ENCODE measurements at places on chromosomes 7 and 10.
A peak's percentile ranks its signal among the peaks of the same experiment; 100 is the strongest.

GRCh38 chr7:3538041-3538440 is 237.0 kb downstream of the SDK1 start:
- no peak for DNase-seq

DNA sequence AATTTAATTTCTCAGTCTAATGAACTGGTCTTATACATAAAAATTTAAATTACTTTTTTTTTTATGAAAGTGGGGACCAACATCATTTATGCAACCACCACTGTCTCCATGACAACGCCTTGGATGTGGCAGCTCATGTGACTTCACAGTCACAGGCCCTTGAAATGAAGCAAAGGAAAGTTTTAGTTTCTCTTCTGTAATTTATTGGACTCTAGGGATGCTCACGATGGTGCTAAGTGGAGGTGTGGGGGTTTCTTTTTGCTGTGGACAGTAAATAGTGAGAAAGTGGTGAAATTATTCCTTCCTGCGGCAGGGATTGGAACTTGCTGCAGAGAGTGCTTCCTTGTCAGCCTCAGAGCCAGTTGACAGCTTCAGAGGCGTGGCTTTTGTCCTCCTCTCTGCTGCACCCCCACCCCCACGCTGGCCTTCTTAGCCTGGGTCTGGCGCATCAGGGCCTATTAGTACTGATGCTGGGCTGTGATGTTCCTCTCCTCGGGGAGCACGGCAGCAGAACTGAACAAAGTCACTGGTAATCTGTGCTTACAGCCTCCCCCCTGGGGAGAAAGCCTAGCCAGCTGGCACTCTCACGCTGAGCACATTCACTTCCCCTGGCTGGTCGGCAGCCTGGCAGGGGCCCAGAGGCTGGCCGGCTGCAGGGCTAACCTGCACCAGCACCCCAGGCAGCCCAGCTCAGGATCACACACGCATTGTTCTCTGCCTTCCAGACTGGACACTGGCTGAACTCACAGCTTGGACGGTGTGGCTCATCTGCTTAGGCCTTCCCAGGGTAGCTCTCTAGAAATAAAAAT is 517.5 kb upstream of the GALNT17 start:
- peak; percentile 58 for DNase-seq

DNA sequence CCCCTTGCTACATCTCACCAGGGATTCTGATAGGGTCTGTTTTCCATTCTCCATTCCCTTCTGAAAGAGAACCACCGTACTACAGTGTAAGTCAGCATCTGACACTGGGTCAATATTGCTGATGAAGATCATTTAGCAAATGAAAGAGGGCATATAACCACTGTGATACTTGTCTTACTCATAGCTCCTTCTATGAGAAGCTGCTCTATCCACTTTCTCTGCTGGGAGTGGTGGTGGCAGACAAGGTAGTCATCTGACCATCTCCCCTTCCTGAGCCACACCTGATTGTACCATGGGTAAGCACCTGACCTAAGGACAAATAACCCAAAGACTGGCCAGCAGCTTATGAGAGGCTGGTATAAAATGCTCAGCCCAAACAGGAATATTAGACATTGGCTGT is 220.4 kb downstream of the DOCK4 start:
- no peak for DNase-seq

DNA sequence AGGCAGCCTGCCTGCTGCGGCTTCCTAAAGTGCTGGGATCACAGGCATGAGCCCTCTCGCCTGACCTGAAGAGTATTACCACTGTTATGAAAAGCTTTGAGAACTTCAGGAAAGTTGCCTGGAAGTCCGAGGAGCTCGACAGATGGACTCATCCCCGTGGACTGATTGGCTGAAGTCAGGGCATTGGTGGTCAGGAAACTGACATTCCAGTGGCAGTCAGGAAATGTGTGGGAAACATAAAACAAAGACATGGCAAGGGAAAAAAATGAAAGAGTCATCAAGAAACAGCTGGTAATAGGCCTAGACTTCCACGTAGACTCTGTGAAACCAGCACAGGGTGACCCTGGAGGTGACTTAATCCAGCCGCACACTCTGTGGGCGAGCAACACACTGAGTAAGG is 123.3 kb downstream of the CDH23 start:
- no peak for DNase-seq

- peak; percentile 90 for DNase-seq
Observed at GRCh38 chr7:140517546-140518369, 38.5 kb upstream of the MKRN1 start.

- DNase-seq = peak; percentile 40
Observed at GRCh38 chr7:74656441-74656836, 1.1 kb upstream of the GTF2I start.

DNA sequence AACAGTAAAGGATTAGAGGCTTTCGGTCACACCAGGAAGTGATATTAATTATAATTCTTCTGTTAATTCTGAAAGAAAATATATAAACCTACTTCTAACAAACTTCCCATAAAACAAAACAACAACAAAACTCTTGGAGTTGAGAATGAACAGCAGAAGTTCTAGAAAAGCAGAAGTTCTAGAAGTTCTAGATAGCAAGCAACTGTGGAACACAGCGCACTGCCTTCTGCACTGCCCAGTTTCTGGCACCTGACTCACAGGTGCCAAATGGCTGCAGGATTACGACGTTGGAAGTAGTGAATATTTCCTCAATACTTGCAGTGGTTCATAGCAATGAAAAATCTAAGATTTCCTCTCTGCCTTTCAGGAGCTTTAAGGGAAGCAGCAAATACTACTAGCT is 132.2 kb downstream of the OR13A1 start:
- no peak for DNase-seq

DNA sequence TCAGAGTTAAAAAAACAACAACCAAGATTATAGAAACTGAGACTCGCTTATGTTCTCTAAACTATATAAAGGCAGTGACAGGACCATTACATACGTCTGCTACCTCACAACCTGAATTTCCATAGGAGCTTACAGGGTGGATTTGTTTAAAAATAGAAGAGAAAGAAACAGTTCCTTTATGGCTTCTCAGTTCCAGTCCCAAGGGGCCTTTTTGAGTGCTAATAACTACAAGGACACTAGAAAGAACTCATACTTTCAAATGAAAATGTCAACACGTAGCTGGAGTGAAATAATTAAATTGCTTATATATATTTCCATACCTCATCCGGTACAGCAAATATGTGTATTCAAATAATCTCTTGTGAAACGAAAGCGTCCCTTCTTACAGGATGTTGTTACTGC is 19.7 kb downstream of the TSPAN12 start:
- DNase-seq = no peak

GRCh38 chr7:155084969-155085368 is 14.8 kb downstream of the HTR5A start:
- no peak for DNase-seq

DNA sequence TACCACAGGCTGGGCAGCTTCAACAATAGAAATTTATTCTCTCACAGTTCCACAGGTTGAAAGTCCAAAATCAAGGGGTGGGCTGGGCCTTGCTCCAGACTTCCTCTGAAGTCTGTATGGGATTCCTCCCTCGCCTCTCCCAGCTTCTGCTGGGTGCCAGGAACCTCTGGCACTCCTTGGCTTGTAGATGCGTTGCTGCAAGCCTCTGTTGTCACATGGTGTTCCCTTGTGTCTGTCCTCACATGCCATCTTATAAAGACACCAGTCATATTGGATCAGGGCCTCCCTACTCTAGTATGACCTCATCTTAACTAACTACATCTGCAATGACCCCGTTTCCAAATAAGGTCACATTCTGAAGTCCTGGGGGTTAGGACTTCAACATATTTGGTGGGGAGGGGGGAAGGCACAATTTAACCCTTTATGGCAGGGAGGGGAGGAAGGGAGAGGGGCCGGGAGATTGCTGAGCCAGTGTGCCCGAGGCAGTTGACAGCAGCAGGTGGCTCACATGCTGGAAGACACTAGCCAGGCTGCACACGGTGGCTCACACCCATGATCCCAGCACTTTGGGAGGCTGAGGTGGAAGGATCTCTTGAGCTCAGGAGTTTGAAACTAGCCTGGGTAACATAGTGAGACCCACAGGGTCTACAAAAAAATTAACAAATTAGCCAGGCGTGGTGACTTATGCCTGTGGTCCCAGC is 18.8 kb downstream of the ZNF282 start:
- DNase-seq = no peak

DNA sequence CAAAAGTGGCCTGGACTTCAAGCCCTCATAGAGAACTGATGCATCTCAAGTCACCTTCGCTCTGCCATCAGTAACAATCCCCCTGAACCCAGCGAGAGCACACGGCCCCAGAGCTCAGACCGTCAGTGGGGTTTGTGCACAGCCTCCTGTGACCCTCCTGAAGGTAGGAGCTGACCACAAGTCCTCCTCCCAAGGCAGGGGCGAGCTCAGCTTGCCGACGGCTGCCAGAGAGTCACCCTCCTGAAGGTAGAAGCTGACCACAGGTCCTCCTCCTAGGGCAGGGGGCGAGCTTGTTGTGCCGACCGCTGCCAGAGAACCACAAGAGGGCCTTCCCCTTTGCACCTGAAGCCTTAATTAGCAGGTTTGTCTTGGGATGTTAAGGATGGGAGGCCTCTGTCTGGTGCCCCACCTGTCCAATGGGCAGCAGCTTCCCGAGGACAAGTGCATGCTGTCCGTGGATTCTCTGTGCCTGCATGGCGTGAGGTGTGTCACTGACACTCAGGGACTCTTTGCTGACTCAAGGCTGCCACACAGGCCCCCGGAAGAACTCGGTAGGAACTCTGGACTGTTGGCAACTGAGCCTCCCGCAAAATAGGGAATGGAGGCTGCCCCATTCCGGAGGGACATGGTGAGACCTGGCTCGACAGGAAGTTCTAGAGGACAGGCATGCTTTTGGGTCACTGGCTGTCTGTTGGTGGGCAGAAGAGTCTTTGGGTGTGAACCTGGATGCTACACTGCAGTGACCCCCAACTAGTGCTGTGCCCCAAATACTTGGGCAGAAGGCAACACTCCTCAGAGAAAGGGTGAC is 487.4 kb downstream of the DNAJB6 start:
- DNase-seq = no peak

GRCh38 chr10:4354382-4354812 is 471.6 kb upstream of the AKR1E2 start:
- peak; percentile 44 for DNase-seq

DNA sequence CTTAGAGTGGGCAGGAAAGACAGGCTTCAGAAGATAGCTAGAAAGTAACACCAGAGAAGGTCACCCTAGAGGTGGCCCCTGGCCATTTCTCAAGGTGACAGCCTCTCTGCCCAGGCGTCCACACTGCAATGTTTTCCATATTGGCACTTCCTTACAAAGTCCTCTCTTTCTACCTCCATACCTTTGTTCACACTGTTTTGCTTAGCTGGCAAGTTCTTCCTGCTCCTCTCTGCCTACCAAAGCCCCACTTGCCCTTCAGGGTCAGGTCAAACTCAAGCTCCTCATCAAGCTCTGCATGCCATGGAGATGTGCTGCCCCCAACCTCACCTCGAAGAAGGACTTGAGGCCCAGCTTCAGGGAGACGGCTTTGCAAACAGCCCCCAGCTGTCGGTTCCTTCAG is 190.9 kb downstream of the KCNMA1 start:
- DNase-seq = no peak

- DNase-seq = no peak
Observed at GRCh38 chr10:68717435-68717834, 3.6 kb upstream of the CCAR1 start.

GRCh38 chr7:30843741-30844482 is 67.7 kb upstream of the AQP1 start:
- DNase-seq = no peak

- DNase-seq = no peak
Observed at GRCh38 chr7:37234928-37235327, 213.7 kb downstream of the ELMO1 start.

DNA sequence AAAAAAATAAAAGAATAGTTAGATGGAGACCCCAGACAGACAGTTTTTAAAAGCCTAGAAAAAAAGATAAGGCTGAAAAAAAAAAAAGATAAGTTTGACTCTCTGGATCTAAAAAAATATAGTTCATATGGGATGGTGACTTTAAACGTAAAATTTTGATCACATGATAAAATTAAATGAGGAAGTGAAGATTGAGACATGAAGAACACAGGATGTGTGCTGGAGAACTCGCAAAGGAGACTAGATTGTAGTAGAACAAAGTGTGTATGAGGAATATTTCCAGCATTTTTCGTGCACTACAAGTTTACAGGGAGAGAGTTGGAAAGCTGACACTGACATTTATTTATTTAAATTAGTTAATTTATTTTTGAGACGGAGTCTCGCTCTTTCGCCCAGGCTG is 286.4 kb downstream of the PRPF18 start:
- no peak for DNase-seq

DNA sequence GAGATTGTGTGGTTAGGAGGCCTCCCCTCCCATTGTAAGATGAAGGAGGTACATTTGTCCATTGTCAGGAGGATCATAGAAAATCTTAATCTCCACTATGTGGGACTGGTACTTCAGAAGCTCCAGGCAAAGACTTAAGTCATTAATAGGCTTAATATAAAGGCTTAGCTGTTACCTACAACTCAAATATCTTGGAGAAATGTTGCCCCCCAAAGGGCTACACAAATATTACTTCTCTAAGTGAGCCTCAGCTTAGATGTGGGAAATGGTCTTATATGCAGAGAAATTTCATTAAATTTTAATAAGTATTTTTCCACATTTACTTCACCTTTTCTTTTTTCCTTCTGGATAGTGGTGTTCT is 27.2 kb downstream of the TAS2R41 start:
- no peak for DNase-seq

GRCh38 chr7:74272305-74273038 is 16.7 kb upstream of the CLIP2 start:
- DNase-seq = peak; percentile 95

DNA sequence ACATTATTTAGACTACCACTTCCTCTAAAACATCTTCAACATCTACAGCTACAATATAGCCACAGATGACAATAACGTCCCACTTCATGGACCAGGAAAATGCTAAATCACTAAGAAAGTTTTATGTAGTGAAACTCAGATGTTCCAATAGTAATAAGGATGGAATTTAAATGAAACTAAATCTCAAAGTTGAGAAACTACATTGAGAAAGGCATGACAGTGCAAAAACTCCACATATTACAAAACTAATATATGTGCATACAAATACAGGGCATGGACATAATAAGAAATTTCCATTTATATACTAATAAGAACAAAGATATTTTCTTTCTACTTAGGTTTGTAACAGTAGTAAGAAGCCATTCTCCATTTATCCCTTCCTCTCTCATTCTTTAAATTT is 31.1 kb downstream of the POT1 start:
- DNase-seq = no peak

- DNase-seq = no peak
Observed at GRCh38 chr7:138527746-138528223, 67.7 kb downstream of the TRIM24 start.

- no peak for DNase-seq
Observed at GRCh38 chr10:11297136-11297535, 279.5 kb downstream of the CELF2 start.

DNA sequence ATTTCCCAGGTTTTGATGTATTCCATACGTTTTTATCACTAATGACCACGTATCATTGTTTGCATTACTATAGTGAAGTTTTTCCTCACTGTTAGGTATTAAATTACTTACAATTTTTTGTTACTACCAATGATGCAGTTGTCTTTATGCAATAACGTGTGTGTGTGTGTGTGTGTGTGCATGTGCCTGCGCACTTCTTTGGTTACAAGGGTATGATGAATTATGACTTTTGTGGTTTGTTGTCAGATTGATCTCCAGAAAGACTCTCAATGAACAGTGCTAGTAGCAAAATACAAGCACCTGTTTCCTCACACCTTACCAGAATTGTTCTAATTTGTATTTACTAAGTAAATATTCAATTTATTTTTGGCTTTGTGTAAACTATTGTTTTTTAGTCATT is 51.5 kb downstream of the MCMBP start:
- peak; percentile 7 for DNase-seq

Measured in fibroblast of upper back skin (primary cell).